ENCODE measurements at places on chromosomes 1 and 21. TPM values are rescaled to one million over a fixed set of nuclear protein-coding genes. Genes with fewer than 3 reads are reported as not detected.
A peak's percentile ranks its signal among the peaks of the same experiment; 100 is the strongest.

- no peak overlapping the region for H3K27ac ChIP-seq
- H3K4me1 ChIP-seq: no peaks in the 10 kb centered on the region
- H3K4me3 ChIP-seq: no peak overlapping the region
- H3K27me3 ChIP-seq: no peaks in the 10 kb centered on the region
- DNase-seq: no peak
Observed at GRCh38 chr1:101064697-101065096, 39.1 kb upstream of the DPH5 start.

GRCh38 chr21:44713130-44713529, 1.8 kb upstream of the TSPEAR start:
- no peak overlapping the region for H3K4me3 ChIP-seq
- H3K27ac ChIP-seq: no peak overlapping the region

GRCh38 chr1:166925810-166926478, 49.4 kb downstream of the ILDR2 start:
- H3K27ac ChIP-seq: no peak overlapping the region
- peaks cover 6% of the 10 kb centered on the region for H3K4me1 ChIP-seq
- DNase-seq: no peak
- peaks cover 53% of the 10 kb centered on the region for H3K27me3 ChIP-seq
- no peak overlapping the region for H3K4me3 ChIP-seq

MMEL1 gene
- total RNA-seq: 5.6 TPM

- no peak for DNase-seq
- H3K36me3 ChIP-seq: peaks cover 23% of the 10 kb centered on the region
- H3K27ac ChIP-seq: peak overlapping the region; percentile 29
- H3K4me3 ChIP-seq: no peak overlapping the region
- H3K27me3 ChIP-seq: peaks cover 16% of the 10 kb centered on the region
Observed at GRCh38 chr1:248871837-248872401, 13.0 kb upstream of the ZNF692 start.

DNA sequence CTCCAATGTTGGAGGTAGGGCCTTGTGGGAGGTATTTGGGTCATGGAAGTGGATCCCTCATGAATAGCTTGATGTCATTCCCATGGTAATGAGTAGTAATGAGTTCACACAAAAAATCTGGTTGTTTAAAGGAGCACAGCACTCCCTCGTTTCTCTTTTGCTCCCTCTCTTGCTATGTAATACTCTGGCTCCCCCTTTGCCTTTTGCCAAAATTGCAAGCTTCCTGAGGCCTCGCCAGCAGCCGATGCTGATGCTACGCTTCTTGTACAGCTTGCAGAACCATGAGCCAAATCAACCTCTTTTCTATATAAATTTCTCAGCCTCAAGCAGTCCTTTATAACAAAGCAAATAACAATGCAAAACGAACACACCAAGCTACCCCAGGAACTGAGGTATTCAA, 80.9 kb downstream of the LHX9 start:
- H3K36me3 ChIP-seq: peaks cover 25% of the 10 kb centered on the region
- no peaks in the 10 kb centered on the region for H3K27me3 ChIP-seq
- DNase-seq: no peak
- H3K27ac ChIP-seq: no peak overlapping the region

HRNR gene
- total RNA-seq: not detected

DNA sequence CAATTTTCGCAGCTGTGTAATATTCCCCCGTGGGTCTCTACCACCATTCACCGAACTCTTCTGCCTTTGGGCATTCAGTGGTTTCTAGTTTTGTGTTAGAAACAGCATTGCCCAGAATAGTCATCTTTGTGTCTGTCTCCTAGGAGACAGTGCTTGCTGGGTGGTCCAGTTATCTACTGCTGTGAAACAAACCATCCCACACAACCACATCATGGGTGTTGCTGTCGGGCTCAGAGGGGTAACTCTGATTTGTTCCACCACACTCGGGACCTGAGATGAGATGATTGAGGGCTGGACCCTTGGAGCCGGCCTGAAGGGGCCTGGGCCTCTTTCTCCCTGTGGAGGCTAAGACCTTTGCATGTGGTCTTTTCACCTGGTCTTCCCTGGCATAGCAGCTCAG, 427.2 kb upstream of the VAMP3 start:
- no peaks in the 10 kb centered on the region for H3K36me3 ChIP-seq
- no peaks in the 10 kb centered on the region for H3K4me1 ChIP-seq
- DNase-seq: no peak
- peaks cover 32% of the 10 kb centered on the region for H3K27me3 ChIP-seq
- H3K27ac ChIP-seq: no peak overlapping the region

AXDND1 gene
- total RNA-seq: 0.64 TPM

SLFNL1 gene
- 0.52 TPM for total RNA-seq

IL19 gene
- not detected for total RNA-seq

- no peak overlapping the region for H3K4me3 ChIP-seq
- DNase-seq: no peak
- H3K4me1 ChIP-seq: peaks cover 8% of the 10 kb centered on the region
- no peak overlapping the region for H3K27ac ChIP-seq
- H3K27me3 ChIP-seq: peaks cover 26% of the 10 kb centered on the region
Observed at GRCh38 chr1:30806381-30807317, 49.1 kb upstream of the LAPTM5 start.

- H3K4me3 ChIP-seq: no peak overlapping the region
- no peaks in the 10 kb centered on the region for H3K36me3 ChIP-seq
- H3K27ac ChIP-seq: no peak overlapping the region
- H3K4me1 ChIP-seq: no peaks in the 10 kb centered on the region
- H3K27me3 ChIP-seq: no peaks in the 10 kb centered on the region
- DNase-seq: no peak
Observed at GRCh38 chr1:13600762-13601453, 17.3 kb downstream of the PDPN start.

GRCh38 chr1:106022312-106022902, 1034.1 kb upstream of the PRMT6 start:
- no peaks in the 10 kb centered on the region for H3K27me3 ChIP-seq
- H3K4me1 ChIP-seq: no peaks in the 10 kb centered on the region
- H3K27ac ChIP-seq: no peak overlapping the region
- H3K36me3 ChIP-seq: no peaks in the 10 kb centered on the region
- no peak for DNase-seq
- H3K4me3 ChIP-seq: no peak overlapping the region

GRCh38 chr1:57770772-57771171, 346.9 kb upstream of the DAB1 start:
- no peak overlapping the region for H3K4me3 ChIP-seq
- no peaks in the 10 kb centered on the region for H3K4me1 ChIP-seq
- no peak for DNase-seq
- no peaks in the 10 kb centered on the region for H3K36me3 ChIP-seq

DNA sequence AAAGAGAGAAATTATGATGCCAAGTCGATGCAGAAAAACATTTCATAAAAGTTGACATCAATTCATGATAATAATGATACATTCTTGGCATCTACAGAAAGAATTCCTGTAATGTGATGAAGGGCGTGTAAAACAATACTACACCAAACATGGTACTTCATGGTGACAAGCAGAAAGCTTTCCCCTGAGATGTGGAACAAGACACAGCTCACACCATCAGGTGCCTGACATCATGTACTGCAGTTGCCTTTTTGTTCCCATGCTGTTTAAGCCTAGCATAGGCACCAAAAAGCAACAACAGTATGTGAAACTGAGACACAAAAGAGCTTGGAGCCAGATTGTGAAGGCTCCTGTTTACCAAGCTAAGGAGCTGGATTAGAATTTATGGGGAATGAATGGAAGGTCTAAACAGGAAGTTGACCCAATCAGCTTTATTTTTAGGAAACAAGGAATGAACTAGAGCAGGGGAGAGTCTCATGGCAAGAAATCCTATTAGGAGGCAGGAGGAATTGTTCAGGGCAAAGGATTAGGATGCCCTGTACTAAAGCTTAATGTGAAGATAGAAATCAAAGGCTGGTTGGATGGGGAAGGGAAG, 67.2 kb downstream of the SYDE2 start:
- H3K4me3 ChIP-seq: no peak overlapping the region
- no peaks in the 10 kb centered on the region for H3K27me3 ChIP-seq
- H3K27ac ChIP-seq: no peak overlapping the region

DNA sequence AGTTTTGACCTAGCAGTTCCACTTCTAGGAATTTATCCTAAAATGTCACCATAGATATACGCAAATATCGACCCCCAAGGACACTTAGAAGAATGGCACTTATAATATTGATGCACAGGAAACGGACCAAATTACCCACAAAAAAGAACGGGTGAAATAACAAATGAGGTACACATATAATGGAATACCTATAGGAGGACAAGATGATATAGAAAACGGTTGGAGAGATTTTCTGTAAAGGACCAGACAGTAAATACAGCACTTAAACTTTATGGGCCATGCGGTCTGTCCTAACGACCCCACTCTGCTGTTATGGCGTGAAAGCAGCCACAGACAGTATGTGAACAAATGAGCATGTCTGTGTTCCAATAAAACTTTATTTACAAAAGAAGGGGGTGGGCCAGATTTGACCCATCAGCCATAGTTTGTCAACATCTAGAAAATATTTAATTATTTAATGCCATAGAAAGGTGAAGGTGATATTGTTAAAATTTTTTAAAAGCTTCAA, 2.4 kb downstream of the TMPRSS3 start:
- H3K36me3 ChIP-seq: peaks cover 5% of the 10 kb centered on the region
- H3K27ac ChIP-seq: no peak overlapping the region
- H3K27me3 ChIP-seq: no peaks in the 10 kb centered on the region
- peaks cover 41% of the 10 kb centered on the region for H3K4me1 ChIP-seq

BTG2 gene
- total RNA-seq: 2.7 TPM

- H3K4me1 ChIP-seq: no peaks in the 10 kb centered on the region
- no peak overlapping the region for H3K4me3 ChIP-seq
- no peaks in the 10 kb centered on the region for H3K27me3 ChIP-seq
Observed at GRCh38 chr1:54028306-54029251, 10.6 kb upstream of the LDLRAD1 start.

GRCh38 chr1:167927046-167927754, 9.3 kb upstream of the DCAF6 start:
- peak overlapping the region; percentile 82 for H3K27ac ChIP-seq
- H3K4me1 ChIP-seq: peaks cover 33% of the 10 kb centered on the region
- peaks cover 22% of the 10 kb centered on the region for H3K36me3 ChIP-seq
- no peaks in the 10 kb centered on the region for H3K27me3 ChIP-seq
- DNase-seq: no peak

IL12RB2 gene
- total RNA-seq: not detected

LDLRAD1 gene
- 0.24 TPM for total RNA-seq

DNA sequence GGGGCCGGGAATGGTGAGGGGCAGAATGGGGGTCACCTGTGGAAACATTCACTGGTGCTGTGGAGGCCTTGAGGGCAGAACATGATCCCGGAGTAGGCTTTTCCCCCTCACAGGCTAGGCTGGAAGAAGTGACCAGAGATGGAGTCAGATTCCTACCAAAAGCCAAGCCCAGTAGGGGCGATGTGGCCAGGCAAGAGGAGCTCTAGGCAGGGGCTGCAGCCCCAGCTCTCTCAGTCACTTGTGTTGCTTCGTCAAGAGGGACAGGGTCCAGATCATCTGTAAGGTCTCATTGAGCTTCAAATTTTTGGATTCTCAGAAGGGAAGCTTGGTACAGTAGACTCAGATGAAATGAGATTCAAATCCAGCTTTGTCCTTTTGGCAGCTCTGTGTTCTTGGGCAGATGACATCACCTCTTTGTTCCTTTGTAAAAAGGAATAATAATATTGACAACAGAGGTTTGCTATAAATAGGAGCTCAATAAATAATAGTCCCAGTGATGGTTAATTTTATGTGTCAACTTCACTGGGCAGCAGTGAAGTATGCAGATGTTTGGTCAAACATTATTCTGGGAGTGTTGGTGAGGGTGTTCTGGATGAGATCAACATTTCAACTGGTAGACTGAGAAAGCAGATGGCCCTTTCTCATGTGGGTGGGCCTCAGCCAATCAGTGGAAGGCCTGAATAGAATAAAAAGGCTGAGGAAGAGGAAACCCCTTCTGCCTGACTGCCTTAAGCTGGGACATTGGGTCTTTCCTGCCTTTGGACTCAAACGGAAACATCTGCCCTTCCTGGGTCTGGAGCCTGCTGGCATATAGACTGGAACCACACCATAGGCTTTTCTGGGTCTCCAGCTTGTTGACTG, 324.7 kb upstream of the USP24 start:
- no peaks in the 10 kb centered on the region for H3K4me1 ChIP-seq
- no peak overlapping the region for H3K4me3 ChIP-seq
- no peak overlapping the region for H3K27ac ChIP-seq
- H3K27me3 ChIP-seq: no peaks in the 10 kb centered on the region

RLF gene
- 11.7 TPM for total RNA-seq

DNA sequence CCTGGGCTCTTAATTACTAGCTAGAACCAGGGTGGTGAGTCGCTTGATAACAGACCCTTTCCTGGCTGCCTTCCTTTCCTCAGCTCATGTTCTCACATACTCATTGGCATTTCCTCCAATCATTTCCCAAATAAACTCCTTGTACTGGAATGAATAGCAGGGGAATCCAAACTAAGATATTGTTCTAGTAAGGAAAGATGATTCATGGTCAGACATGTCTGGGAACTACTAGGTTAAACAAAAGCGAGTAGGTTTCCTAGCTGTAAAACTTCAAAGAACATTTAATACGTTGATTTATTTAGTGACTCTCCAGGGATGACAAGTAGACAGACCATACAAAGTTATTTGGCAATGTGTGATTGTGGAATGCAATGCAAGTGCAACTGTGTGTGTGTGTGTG, 121.2 kb upstream of the KCNJ6 start:
- H3K4me1 ChIP-seq: no peaks in the 10 kb centered on the region
- H3K4me3 ChIP-seq: no peak overlapping the region
- no peak overlapping the region for H3K27ac ChIP-seq
- DNase-seq: no peak
- H3K36me3 ChIP-seq: no peaks in the 10 kb centered on the region

CACNA1E gene
- total RNA-seq: not detected

- no peak for DNase-seq
- H3K27ac ChIP-seq: no peak overlapping the region
- H3K27me3 ChIP-seq: no peaks in the 10 kb centered on the region
- peak overlapping the region; percentile 81 for H3K4me3 ChIP-seq
Observed at GRCh38 chr21:31556662-31557061, 102.8 kb upstream of the SOD1 start.

- no peaks in the 10 kb centered on the region for H3K27me3 ChIP-seq
- H3K27ac ChIP-seq: no peak overlapping the region
- no peaks in the 10 kb centered on the region for H3K36me3 ChIP-seq
- no peak for DNase-seq
Observed at GRCh38 chr1:5001466-5001865, 347.1 kb downstream of the AJAP1 start.

KRTAP13-2 gene
- total RNA-seq: not detected

- no peak for DNase-seq
- no peak overlapping the region for H3K4me3 ChIP-seq
- no peaks in the 10 kb centered on the region for H3K36me3 ChIP-seq
- no peaks in the 10 kb centered on the region for H3K4me1 ChIP-seq
- peaks cover 13% of the 10 kb centered on the region for H3K27me3 ChIP-seq
Observed at GRCh38 chr21:43278766-43279577, 110.2 kb downstream of the CRYAA start.

GRCh38 chr1:62778208-62778607, 5.7 kb upstream of the ATG4C start:
- no peak for DNase-seq
- no peak overlapping the region for H3K27ac ChIP-seq
- H3K4me1 ChIP-seq: no peaks in the 10 kb centered on the region
- no peak overlapping the region for H3K4me3 ChIP-seq

- no peaks in the 10 kb centered on the region for H3K4me1 ChIP-seq
- peaks cover 53% of the 10 kb centered on the region for H3K27me3 ChIP-seq
- no peaks in the 10 kb centered on the region for H3K36me3 ChIP-seq
- H3K27ac ChIP-seq: no peak overlapping the region
Observed at GRCh38 chr1:114061121-114061830, 82.0 kb downstream of the OLFML3 start.

Measured in Calu3 (cell line).